ENCODE measurements at places on chromosomes 12 and 14. TPM values are rescaled to one million over a fixed set of nuclear protein-coding genes. Genes with fewer than 3 reads are reported as not detected.
A peak's percentile ranks its signal among the peaks of the same experiment; 100 is the strongest.

DNA sequence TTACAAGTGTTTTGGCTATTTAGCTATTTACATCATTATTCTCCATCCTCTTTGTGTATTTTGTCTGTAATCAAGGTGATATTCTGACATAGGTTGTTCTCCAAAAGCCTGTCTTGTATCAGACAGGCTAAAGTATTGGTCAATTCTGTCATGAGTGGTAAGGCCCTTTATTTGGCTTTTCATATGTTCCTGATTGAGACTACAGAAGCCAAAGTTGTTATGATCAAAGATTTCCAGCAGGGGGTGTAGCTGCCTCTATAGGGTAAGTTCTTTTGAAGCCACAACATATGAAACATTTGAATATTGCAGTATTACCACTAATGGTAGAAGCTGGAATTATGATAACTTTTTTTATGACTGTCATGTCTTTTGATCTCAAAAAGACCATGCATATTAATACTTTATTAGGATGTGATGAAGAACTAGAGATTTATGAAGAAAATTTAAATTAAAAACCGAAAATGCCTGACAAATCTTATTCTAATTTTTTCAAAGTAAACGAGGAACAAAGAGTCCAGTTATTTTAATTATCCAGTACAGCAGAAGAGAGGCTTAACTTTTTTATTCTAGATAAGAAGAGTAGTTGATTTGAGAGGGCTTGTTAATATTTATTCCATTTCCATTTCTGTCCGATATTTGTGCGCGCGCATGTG, 3.4 kb upstream of the ARHGAP5 start:
- peak; percentile 53 for DNase-seq

DNA sequence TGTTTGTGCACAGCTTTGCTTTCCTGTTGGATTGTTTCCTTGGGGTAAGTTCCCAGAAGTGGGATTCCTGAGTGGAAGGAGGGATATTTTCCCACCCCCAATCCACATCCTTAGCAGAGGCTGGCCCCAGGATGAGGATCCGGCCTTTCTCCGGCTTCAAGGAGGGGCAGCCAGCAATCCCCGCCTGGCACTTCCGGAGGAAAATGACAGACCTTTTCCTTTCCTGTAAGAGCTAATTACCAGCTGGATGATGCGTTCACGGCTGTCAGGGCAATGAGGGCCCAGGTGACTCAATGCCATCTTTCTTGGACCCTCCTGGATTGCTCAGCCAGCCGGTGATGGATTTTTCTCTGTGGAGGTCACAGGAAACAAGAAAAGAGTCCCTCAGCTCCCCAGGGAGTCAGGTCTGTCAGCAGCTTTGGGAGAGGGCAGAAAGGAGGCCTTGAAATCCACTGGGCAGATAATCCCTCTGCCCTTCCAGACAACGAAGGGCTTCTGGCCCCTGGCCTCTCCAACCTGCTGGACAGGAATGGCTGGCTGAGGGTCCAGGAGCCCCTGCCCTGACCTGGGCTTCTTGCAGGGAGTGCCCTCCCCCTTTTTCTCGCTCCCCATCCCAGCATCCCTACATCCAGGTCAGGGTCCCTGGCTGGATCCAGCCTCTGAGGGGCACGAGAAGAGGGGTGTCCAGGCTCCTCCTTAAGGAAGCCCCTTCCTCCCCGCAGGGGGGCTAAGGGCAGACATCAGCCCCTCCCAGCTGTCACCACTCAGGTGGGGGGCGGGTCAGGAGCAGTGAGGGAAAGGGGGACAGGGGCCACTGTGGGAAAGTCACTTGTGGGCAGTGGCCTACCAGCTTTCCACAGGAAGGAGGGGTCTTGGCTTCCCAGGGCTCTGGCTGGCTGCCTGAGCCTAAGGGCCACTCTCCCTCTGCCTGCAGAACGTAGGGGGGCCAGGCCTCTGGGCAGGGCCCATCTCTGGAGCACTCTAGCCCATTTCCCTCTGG, 16.1 kb upstream of the CCDC85C start:
- no peak for DNase-seq

DNA sequence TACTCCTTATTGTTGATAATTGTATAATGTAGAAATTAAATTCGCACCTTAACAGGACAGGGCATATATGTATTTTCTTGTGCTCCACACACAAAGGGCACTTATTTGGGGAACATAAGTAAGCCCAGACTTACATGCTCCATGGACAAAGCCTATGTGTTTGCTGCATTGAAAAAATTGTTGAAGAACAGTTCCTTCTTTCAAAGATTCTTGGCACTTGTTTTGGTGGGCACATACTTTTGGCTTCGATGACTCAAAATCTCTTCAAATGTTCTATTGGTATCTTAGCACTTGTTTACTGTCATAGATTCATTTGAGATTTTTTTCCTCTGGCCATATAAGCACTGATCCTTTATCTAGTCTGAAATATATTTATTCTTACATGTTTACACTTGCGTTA, 1.4 kb upstream of the MAP4K5 start:
- DNase-seq, result no peak

DNA sequence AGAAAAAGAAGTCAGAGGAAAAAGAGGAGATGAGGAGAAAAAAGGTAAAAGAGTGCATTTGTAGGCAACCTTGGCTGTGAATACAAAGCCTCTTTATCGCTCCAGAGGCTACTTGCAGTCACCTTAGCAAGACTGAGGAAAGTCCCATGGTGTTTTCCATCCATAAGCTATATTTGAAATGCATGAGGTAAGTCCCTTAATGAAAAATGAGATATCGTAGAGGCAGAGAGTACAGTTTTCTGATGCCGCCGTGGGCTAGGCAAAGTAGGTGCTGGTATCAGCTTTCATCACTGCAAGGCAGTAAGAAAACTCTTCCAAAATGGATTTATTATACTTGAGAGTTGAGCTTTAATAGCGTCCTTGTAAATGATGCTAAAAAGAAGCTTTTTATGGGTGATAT, 186.8 kb downstream of the ASCL1 start:
- DNase-seq, result no peak

TMEM229B gene
- polyA plus RNA-seq, result 2.6 TPM
